BJ (cell line): ENCODE measurements at places on chromosomes 2 and 18. TPM values are rescaled to one million over a fixed set of nuclear protein-coding genes. Genes with fewer than 3 reads are reported as not detected.

- DNase-seq, result no peak
Measured at GRCh38 chr2:75102011-75102410, 97.3 kb downstream of the TACR1 start.

DNA sequence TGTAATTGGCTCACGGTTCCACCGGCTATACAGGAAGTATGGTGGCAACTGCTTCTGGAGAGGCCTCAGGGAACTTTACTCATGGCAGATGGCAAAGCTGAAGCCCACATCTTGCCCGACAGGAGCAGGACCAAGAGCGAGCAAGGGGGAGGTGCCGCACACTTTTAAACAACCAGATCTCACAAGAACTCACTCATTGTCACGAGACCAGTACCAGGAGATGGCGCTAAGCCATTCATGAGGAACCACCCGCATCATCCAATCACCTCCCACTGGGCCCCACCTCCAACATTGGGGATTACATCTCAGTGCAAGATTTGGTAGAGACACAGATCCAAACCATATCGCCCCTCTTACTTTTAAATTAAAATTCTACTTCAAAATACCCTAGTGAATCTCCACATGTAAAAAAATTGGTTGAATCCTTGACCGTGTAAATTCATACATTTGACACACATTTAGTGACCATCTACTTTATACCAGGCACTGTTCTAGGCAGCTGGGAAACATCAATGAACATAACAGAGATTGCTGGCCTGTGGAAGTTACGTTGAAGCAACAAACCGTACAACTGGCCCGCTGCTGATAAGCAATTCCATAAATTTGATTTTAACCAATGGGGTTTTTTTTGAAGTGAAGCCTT lies 87.6 kb downstream of the ALPK2 start:
- DNase-seq, result no peak

GRCh38 chr2:216217904-216218260 lies 108.7 kb downstream of the XRCC5 start:
- no peak for DNase-seq

KLHL41 gene
- polyA plus RNA-seq, result 0.15 and 0.17 TPM in 2 replicates
